Sigmoid colon (tissue), 7 donors: ENCODE measurements at places on chromosomes 13 and 19. TPM values are rescaled to one million over a fixed set of nuclear protein-coding genes. Genes with fewer than 3 reads are reported as not detected.
A peak's percentile ranks its signal among the peaks of the same experiment; 100 is the strongest.

Gene ZNF569
- 10.7 TPM for total RNA-seq

Gene CPB2
- total RNA-seq = not detected

Gene UGGT2
- 32.7 TPM for total RNA-seq

Gene XAB2
- total RNA-seq = 31.0 TPM

Gene GPR18
- not detected for total RNA-seq

Gene CUL4A
- 115 TPM for total RNA-seq

Gene BBC3
- 2.5 TPM for total RNA-seq

Gene ATP4A
- not detected for total RNA-seq

Gene S1PR5
- not detected for total RNA-seq

Gene PLPPR3
- not detected for total RNA-seq

Gene DCLK1
- 14.5 TPM for total RNA-seq

Gene RNF225
- not detected for total RNA-seq

Gene BEST2
- not detected for total RNA-seq

- no peak for DNase-seq
Observed at GRCh38 chr13:78020861-78021260, 102.2 kb upstream of the EDNRB start.

- DNase-seq = no peak
Observed at GRCh38 chr13:47679401-47679800, 321.7 kb downstream of the SUCLA2 start.

GRCh38 chr13:36105726-36106125, 25.5 kb downstream of the DCLK1 start:
- DNase-seq = no peak

DNA sequence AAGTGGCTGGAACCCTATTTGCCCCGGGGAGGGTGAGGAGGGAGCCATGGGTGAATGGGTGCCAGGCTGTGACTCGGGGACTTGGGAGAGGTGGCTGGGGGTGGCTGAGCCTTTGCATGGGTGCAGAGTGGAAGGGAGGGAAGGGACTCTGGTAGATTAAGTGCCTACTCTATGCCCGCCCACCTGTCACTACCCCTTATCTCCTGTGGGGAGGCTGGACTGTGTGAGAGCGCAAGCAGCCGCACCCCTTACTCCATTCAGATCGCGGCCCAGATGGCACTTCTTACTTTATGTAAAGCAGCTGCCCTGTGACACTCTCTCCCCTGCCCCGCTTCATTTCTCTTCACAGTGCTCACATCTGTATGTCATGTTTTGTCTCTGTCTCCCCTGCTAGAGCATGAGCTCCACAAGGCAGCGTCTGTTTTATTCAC, 2.9 kb downstream of the KASH5 start:
- no peak for DNase-seq

DNA sequence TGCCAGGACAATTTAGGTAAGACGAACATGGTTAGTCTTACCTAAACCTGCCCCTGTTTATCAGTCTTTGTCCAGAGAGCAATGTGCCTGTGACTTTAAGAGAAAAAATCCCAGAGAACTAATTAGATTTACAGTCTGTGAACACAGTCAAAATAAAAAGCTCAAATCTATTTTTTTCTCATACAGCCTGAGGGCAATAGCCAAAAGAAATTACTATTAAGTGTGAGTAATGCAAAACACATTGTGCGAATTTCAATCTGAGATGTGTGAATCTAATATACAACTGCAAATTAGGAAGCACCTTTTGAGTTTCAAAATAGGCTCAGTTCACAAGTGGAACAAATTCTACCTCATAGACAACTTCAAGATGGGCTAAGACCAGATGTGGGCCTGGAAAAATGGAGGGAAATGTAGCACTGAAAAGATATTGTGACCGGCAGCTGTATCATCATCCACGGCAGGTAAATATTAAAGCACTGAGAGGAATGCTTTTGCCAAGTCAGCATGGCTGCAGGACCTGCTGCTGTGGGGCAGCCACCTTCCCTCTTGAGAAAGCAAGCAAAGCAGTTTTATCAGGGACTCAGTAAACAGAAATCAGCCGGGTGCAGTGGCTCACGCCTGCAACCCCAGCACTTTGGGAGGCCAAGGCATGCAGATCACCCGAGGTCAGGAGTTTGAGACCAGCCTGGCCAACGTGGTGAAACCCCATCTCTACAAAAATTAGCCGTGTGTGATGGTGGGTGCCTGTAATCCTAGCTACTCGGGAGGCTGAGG, 114.8 kb downstream of the KATNAL1 start:
- no peak for DNase-seq

- no peak for DNase-seq
Observed at GRCh38 chr19:48623556-48624066, 4.3 kb downstream of the SPHK2 start.

- DNase-seq = peak; percentile 83
Observed at GRCh38 chr13:76980075-76980718, 11.7 kb upstream of the CLN5 start.

GRCh38 chr13:36696410-36697010, 22.7 kb downstream of the SERTM1 start:
- DNase-seq = no peak

- DNase-seq = no peak
Observed at GRCh38 chr19:2631213-2631821, 71.2 kb downstream of the GNG7 start.

GRCh38 chr13:60690604-60691003, 293.6 kb downstream of the TDRD3 start:
- no peak for DNase-seq

GRCh38 chr13:27310946-27311345, 40.3 kb downstream of the RASL11A start:
- no peak for DNase-seq

DNA sequence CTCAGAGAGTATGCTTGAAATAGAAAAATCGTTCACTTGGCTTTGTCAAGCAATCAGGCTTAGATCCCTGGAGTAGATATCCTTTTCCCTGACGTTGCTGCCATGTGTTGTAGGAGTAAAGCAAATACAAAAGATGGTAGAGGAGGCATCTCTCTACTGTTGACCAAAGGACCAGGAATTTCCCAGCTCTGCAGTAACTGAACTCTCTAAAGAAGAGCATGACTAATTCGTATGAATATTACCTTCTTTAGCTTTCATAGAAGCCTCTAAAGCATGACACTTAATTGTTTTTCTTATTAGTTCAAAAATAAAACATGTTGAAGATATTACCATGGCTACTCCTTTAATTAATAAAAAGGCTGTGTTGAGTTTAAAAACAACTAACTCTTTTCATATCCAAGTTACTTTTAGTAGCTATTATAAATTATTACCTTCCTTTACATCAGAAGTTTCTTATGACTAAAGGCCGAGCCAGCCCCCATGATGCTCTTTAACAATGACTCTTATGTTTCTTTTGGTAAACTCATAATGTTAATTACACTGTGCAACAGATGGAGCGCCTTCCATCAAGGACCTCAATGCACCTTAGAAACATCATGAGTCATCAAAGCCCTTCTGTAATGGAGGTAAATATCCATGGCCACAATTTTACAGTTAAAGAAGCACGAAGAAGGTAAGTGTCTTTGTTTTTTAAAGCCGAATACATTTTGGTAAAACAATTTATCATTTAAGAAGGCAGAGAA, 352.4 kb downstream of the KLF5 start:
- DNase-seq = no peak

DNA sequence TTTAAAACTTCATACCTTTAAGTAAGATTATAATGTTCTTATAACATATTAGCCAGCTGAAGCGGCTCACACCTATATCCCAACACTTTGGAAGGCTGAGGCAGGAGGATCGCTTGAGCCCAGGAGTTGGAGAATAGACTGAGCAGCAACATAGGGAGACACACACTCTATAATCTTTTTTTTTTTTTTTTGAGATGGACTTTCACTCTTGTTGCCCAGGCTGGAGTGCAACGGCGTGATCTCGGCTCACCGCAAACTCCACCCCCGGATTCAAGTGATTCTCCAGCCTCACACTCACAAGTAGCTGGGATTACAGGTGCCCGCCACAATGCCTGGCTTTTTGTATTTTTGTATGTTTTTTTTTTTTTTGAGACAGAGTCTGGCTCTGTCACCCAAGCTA, 37.3 kb downstream of the SPRYD7 start:
- DNase-seq = no peak

- DNase-seq = peak; percentile 77
Observed at GRCh38 chr13:19959141-19959830, 759 bp downstream of the ZMYM2 start.

DNA sequence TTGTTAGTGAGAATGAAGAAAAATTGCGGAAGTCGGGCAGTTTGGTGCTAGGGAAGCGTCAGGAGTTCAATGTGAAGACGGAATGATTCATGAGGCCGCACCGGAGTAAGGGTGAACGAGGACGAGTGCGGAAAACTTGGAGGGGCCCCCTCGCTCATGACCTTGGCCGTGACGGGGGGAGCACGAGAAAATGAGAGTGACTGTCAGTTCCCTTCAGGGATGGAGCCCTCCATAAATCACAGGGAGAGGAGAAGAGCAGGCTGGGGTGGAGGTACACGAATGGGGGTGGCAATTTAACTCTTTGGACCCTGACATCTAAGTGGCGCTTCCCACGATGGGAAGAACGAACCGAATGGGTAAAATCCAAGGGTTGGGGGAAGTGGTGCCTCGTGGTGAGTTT, 486.4 kb downstream of the TSHZ3 start:
- no peak for DNase-seq

- DNase-seq = no peak
Observed at GRCh38 chr19:49773663-49774350, 7.0 kb downstream of the AP2A1 start.

DNA sequence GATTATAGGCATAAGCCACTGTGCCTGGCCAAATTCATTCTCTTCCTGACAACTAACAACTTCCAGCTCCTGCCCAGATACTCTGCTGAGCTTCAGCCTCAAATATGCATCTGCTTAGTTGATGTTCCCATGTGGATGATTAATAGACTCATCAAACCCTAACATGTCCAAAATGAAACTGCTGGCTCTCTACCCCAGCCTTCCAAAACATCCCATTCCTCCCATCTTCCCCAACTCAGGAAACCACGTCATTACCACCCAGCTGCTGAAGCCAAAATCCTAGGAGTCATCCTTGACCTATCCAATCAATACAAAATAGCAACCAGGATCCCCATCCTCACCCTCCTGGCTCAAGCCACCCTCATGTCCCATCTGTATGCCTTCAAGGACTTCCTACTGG, 20.9 kb downstream of the POU2F2 start:
- no peak for DNase-seq

GRCh38 chr13:50149932-50150331, 134.7 kb downstream of the KCNRG start:
- no peak for DNase-seq

DNA sequence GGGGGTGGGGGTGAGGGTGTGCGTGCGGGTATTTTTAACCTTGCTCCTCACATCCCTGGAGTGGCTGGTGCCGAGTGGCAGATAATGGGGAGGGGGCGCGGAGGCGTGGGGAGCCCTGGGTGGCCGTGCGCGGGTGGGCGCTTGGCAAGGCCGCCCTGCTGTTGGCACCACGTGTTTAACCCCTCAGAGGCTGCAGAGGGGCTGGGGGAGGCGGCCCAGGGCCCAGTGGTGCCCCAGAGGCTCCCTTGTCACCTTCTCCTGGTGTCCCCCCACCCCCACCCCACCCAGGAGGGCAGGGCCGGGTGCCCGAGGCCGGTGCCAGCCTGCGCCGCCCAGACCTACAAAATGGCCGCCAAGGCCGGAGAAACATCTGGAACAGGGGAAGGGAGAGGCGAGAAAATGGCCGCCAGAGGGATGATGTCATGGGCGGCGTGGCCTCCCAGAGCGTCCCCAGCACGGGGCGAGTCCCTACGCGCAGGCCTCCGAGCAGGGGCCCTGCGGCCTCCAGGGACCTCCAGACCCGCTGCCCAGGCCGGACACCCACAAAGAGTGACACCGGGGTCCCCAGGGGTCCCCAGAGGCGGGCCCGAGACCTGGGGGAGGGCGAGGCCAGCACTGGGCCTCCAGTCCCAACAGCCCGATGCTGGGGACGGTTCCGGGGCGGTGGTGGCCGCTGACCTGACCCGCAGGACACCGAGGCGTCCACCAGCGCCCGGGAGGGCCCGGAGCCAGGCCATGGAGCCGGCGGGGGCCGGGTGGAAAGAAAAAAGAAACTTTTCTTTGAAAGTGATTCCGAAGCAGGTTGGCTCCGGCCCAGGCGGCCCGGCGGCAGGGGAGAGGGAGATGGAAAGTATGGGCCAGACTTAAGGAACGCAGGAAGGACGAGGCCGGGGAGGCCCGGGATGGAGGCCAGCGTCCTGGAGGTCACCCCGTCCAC, 38.2 kb downstream of the NFIC start:
- peak; percentile 97 for DNase-seq

- no peak for DNase-seq
Observed at GRCh38 chr13:46131705-46132104, 26.9 kb upstream of the CPB2 start.

DNA sequence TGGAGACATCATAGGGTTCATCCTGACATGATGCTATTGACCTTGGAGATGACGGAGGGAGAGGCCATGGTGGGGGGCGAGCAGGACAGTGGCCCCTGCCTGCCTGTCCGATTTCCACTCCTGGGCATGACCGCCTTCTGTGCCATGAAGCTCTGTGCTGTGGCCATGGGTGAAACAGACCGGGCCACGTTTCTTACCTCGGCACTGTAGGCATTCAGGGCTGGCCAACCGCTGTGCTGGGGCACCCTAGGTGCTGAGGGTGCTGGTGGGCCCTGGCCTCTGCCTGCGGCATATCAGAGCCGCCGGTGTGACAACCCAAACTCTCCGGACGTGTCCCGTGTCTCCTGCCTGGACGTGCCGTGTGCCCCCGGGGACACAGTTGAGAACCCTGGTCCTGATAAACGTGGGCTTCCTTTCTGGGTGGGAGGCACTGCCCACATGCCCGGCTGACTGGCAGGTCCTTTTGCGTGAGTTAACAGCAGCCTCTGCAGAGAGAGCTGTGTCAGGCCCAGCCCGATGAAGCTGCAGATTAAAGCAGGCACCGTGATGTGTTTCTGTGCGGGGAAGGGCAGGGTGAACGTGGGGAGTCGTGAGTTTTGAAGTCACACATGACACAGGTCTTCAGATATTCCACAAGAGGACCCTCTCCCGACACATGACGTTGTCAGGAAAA, 46.5 kb downstream of the TMEM255B start:
- peak; percentile 57 for DNase-seq

DNA sequence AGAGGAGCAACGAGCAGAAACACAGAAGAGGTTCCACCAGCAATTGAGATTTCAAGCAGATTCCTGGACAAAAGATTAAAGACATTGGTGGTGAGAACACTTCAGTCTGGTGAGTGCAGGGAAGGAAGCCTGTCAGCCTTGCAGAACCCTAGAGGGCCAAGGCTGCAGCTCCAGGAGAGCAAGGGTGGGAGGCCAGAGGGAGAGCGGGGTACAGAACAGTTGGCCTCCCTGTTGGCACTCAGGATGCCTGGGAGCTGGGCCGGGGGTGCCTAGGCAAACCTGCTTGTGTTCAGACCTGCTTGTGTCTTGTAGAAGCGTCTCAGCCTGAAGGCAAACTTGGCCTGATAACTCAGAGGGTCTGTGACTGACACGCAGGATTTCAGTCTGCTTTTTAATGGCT, 5.1 kb upstream of the LIN7B start:
- no peak for DNase-seq

DNA sequence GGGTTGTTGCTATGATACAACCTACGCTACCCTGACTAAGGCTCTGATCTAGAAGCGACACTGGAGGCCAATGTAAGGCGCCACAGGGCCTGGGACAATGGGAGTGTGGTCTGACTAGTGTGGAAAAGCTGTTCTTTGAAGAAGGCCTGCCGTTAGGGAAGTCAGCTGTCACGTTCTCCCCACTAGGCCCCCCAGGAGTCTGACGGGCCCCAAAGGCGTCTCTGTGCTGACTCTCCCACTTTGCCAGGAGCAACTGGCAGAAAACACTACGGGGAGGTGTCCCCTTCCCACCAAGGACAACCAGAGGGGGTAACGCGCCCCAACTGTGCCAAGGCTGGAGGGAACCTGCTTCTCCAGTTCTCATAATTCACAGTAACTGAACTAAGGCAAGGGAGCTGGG, 25.3 kb upstream of the EIF3G start:
- DNase-seq = no peak

- DNase-seq = no peak
Observed at GRCh38 chr13:101572456-101572855, 120.0 kb downstream of the ITGBL1 start.
